ENCODE measurements at places on chromosomes 7 and 10.

DNA sequence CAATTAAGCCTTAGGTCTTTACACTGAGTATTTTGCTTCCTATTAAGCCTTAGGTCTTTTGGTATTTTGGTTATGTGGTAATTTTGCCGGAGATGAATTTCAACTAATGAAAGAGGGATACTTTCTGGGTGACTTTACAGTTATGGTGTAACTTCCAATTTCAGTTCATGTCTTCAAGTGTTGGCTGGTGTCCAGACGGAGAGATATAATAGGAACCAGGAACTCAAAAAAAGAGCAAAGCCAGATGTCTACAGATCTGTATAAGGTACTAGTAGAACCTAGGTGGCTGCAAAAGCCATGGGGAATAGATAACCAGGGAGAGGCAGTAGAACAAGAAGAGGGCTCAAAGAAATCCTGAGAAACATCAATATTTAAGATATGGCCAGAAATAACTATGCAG lies 12.3 kb downstream of the ERCC6 start:
- DNase-seq = no peak

DNA sequence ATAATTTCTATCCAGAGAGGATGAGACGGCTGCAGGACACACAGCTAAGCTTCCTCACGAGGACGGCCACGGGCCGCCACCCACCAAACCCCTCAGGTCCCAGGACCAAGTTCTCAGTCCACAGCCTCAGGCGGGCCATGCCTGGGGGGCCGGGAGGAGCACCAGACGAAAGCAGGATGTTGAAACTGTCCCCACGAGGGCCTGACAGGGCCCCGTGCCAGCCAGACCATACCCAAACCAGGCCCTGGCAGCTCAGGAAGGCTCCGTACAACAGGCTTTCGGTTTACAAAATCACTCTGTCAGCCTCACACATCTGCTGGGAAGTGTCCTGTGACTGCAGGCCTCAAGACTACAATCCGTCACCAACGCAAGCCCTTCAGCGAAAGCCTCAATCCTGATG lies 14.5 kb downstream of the TUBGCP2 start:
- DNase-seq = no peak

GRCh38 chr7:1800902-1801301 lies 130.8 kb downstream of the ELFN1 start:
- DNase-seq = no peak

DNA sequence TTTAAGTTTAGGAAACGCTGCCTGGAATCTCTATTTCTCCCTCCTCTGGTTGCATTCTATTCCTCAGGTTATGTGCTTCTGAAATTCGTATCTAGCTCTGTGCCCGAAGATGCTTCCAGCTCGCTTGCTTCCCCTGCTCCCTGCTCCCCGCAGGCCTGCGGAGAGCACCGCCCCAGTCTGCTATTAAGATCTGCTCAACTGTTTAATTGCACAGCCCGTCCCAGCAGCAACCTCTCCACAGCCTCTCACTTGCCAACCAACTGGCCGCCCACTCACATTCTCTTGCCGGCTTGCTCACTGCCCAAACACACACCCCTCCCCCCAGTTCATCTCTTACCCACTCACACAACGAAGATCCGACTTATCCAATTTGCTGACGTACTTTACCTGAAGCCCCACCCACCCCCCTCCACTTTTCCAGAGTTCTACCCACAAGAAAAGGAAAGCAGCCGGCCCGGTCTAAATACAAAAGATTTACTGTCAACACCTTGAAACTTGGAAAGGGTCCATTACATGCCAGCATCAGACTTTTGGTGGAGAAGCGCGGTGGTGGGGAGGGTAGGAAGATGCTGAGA lies 167.3 kb upstream of the KLF14 start:
- no peak for DNase-seq

GRCh38 chr10:5949009-5949759 lies 28.2 kb downstream of the IL15RA start:
- DNase-seq = peak; percentile 83

DNA sequence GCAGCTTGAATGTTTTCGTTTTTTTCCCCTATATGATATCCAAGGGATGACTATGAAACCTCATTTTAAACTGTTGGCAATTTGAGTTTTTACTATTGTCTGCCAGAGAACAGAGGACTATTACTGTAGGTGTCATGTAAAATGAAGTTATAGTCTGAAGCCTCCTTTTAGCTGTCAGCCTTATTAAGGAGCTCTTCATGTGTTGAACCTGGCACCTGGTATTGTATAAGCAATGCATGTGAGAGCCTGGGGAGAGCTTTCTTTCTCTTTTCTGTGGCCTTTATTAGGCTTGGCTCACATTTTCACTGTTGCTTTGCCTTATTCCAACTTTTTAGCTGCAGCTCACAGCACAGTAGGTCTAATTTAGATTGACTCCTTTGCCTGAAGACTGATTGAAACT lies 119.1 kb upstream of the FOXP2 start:
- DNase-seq = no peak

GRCh38 chr10:52573347-52573746 lies 199.2 kb downstream of the MBL2 start:
- no peak for DNase-seq

DNA sequence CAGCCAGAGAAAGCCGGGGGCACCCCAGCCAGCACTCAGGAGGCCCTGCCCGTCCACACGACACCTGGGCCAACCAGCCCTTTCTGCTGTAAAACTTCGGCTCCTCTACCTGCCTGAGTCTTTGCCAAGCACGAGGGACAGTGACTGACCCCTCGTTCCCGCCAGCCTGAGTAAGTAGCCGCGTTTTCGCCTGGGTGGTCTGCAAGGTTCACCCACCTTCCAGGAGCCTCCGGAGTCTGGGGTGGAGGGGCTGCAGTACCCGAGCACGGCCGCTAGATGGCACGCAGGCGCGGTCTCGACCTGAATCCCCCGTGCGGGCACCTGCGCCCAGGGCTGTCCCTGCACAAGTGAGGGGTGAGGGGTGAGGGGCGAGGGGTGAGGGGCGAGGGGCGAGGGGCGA lies 192.7 kb downstream of the PTPRN2 start:
- peak; percentile 44 for DNase-seq

DNA sequence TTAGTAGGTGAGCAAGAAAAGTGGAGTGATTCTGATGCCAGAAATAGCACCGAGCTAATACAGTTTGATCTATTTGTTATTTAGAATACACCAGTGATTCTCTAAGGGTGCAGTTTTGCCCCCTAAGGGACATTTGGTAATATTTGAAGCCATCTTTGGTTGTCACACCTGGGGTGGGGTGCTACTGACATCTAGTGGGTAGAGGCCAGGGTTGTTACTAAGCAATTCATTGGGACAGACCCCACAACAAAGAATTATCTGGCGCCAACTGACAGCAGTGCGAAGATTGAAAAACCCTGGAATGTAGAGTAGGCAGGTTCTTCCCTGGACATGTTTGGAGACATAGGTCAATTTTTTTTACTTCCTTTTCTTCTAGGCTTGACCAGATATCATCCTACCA lies 14.6 kb downstream of the PALS2 start:
- DNase-seq = peak; percentile 29

DNA sequence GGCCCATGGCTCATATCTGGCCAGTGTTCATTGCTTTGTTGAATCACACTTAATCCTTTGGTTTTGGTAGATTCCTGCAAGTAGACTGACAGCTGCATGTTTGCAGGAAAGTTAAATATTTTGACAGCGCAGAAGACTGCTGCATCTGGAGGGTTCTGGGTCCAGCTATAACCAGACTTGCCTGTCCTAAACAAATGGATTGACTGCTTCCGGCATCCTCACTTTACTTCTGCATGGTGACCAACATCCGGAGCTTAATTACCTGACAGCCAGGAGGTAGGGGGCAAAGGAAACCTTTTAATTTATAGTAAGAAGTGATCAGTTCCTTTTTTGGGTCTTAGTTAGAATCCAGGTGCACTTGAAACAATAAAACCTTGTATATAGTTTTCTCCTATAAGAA lies 263.3 kb downstream of the SNX10 start:
- no peak for DNase-seq

- no peak for DNase-seq
These were observed 85.8 kb downstream of the GSAP start for GRCh38 chr7:77330169-77330882.

DNA sequence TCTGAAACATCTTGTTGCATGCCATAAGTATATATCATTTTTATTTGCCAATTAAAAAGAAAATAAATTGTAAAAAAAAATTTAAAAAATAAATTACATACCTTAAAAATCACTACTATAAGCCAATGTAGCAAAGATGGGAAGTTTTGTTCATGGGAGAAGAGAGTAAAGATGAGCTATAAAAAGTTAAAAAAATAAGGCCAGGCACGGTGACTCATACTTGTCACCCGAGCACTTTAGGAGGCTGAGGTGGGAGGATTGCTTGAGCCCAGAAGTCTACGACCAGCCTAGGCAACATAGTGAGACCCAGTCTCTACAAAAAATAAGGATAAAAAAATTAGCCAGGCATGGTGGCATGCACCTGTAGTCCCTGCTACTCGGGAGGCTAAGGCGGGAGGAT lies 8.4 kb upstream of the STK32C start:
- no peak for DNase-seq

DNA sequence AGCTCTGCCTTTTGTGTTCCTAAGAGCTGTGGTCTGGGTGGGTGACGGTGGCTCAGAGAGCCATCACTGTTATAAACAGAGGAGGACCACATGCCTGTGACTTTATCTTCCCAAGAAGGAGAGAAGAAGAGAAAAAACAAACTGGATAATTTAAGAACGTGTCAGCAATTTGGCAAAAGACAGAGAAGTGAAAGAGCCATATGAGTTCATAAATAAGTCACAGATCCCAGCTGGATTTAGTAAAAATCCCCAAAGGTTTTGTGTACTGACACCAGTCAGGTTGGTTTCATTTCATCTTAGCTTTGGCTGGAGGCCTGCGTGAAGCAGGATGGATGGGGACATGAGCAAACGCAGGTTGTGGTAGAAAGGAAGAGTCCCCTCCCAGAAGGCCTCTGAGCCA lies 120.7 kb downstream of the CXCL12 start:
- DNase-seq = no peak

DNA sequence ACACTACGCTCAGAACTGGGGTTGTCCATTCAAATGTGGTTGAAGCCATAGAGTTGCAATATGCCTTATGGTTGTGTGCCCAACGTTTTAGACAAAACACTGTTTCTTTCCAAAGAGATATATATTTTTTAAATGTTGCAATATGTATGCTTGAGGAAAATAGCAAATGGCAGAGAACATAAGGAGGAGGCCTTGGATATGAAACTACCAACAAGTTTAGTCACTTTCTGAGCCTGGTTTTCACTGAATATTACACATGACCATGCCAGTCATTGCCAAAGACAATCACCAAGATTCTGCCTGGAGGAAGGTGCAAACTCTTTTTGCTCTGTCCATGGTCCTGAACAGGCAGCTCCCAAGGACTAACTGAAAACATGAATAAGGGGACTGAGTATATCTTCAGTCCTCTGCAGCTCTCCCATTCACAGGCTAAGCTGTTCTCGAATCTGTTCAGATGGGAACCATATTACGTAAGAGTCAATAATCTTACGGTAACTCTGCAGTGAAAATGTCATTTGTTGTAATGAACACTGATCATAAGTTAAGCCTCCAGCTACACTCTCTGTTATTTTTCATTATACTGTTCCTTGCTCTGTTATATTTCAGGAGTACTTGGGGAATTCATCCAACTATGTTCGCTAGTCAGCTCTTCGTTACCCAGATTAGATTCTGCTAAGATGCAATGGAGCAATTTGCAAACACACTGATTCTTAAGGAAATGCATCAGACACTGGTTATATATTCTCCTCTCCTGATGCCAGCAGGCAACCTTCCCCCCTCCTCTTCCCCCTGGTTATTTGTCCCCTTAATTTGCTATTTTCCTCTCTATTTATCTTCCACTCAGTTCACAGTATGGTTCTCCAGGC lies 90.7 kb upstream of the C1QL3 start:
- no peak for DNase-seq

DNA sequence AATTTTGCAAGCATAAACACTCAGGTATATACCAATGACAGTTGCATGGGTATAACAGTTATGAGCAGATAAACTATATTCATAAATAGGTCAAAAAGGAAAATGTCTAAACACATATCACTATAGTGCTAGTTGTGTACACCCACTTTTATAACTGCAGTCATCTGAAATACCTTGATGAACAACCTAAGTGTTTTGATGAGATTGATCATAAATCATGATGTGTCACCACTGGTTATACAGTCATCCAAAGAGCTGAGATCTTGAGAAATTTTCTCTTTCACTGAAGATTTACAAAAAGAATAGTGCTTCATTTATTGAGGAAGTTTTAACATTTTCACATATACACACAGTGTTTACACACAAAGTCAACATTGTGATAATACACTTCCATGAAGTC lies 78.6 kb upstream of the SLC25A13 start:
- no peak for DNase-seq
